ENCODE measurements at places on chromosomes 7 and 10.

GRCh38 chr10:13729586-13730305, 143.0 kb downstream of the PRPF18 start:
- no peak for DNase-seq

GRCh38 chr7:66353547-66353946, 148.4 kb downstream of the TPST1 start:
- DNase-seq = peak; percentile 86

GRCh38 chr10:117271427-117271826, 30.5 kb downstream of the SLC18A2 start:
- DNase-seq = peak; percentile 68

- peak; percentile 37 for DNase-seq
Measured at GRCh38 chr7:149369497-149369896, 91.4 kb downstream of the ZNF777 start.

- no peak for DNase-seq
Measured at GRCh38 chr10:104640339-104641186, 527 bp upstream of the SORCS3 start.

DNA sequence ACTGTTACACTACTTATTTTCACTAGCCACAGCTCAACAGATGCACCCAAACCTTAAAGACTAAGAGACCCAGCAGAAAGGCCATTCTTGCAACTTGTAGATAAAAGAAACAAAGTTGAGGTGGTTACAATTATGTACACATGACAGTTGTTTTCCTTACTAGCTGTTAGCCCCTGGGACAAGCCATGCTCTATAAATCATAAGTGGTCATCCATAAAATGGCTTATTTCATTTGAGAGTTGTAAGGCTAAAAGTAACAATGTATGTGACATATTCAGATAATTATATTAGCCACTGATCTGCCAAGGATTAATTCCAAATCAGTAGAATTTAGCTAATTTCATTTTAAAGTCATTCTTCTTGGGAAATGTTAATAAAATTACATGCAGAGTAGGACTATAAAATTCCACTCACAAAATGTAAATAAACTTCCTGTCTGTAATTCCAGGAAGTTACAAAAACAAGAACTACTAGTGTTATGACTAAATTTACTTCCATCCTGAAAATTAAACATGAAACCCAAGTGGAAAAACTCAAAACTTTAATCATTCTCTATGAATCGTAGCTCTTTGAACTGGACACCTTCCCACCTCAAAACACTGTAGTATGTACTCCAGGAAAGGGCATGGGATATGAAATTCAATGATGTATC, 13.3 kb downstream of the SLC37A3 start:
- DNase-seq = no peak

GRCh38 chr7:94396037-94396431, 1.3 kb downstream of the COL1A2 start:
- no peak for DNase-seq

- no peak for DNase-seq
Measured at GRCh38 chr10:75773231-75773780, 341.9 kb downstream of the LRMDA start.

DNA sequence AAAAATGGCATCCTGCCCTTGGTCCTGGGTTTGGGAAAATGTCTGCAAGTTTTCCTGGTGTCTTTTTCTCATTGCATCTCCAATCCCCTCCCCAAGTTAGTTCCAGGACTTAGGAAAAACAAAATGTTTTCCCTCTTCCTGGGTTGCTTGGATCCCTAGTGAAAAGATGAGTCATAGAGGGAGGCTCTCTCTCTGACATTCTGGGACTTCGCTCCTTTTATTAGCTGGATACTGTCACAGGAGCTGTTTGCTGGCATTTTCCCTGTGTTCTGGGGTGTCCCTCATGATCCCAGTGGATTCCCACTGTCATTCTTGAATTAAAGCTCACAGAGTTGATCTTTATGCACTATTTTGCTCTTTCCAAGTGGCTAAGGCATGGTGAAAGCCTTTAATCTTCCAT, 316.4 kb upstream of the MBL2 start:
- DNase-seq = no peak

DNA sequence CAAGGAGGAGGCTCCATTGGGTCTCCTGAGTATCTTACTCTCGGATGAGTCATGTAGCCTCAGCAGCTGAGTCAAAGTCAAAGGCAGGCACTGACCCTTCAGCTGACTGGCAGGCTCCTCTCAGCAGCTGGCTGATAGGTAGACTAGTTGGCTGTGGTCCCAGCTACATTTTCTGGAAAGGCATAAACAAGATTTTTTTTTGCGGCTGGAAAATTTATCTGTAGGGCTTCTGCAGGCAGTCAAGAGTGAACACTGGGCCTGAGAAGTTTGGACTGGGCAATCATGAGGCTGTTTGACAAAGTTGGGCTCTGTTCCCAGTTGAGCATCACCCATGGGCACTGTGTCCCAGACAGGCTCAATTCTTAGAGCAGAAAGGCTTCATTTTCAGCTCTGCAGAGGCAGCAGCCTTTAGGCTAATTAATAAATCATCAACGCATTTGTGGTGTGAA, 796.2 kb downstream of the CCSER2 start:
- DNase-seq = no peak

- no peak for DNase-seq
Measured at GRCh38 chr10:51733057-51733456, 33.7 kb upstream of the CSTF2T start.

DNA sequence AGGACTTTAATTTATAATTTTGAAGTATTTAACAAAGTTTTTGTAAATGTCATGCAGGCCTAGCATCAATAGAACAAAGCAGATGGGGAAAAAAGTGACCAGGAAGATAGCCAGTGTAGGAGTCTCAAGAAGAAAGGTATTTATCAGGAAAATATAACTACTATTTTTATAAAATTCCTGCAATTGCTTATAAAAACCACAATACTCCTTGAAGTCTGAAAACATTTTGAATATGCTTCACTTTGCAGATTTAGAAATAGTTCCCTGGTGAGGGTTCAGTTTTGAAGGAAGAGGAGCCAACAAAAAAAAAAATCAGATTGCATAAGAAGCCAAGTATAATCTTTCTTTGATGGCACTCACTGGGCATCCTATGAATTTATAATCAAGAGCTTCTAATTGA, 34.1 kb downstream of the MTERF1 start:
- DNase-seq = no peak

DNA sequence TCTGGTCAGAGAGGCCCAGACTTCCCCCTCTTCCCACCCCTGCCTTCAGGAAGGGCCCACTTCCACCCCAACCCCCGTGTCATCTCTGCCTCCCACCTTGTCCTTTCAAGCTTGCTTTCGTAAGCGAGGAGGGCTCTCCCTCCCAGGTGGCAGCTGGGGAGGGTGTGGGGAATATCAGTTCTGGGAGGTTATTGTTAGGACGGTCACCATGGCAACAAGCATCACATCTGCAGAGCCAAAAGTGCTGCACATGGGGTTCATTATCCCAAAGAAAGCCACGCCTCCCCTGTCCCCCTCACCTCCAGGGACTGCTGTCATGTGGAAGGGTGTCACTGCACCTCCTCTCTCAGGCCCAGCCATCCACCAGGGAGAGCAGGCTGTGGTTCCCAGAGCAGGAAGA, 2.6 kb upstream of the CAMK2B start:
- no peak for DNase-seq

GRCh38 chr7:99005776-99006175, 127.4 kb downstream of the TRRAP start:
- no peak for DNase-seq

- DNase-seq = no peak
Measured at GRCh38 chr7:114932991-114933390, 11.1 kb downstream of the MDFIC start.

DNA sequence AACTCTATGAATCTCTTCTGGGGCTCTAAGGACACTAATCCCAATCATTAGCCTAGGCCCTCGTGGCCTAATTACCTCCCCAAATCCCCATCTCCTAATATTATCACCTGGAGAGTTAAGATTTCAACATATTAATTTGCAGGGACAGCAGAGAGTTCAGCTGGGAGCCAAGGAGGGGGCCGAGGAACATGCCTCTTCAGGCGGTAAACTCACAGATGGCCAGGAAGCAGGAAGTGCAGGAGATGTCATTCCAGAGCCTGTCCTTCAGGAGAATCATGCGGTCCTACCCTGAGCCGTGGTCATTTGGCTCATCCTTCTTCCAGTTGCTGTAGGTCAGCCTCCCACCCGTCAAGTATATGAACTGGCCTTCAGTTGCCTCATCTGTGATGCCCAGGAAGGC, 21.9 kb upstream of the SFTPA2 start:
- no peak for DNase-seq

GRCh38 chr7:123230147-123230546, 30.4 kb upstream of the SLC13A1 start:
- DNase-seq = no peak

- no peak for DNase-seq
Measured at GRCh38 chr10:129274748-129275474, 192.1 kb upstream of the MGMT start.

DNA sequence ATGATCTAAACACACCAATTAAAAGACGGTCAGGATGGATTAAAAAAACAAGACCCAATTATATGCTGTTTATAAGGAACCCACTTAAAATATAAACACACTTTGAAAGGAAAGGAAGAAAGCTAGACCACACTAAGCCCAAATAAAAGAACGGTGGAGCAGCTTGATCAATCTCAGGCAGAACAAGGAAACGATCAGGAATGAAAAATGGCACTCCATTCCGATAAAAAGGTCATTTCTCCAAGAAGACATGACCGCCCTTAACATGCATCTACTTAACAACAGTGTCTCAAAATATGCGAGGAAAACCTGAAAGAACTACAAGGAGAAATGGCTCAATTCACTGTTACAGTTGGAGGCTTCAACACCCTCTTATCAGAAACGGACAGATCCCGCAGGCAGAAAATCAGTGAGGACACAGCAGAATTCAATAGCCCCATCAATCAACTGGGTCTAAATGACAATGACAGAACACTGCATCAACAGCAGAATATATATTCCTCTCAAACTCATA, 210.0 kb downstream of the MAD1L1 start:
- DNase-seq = no peak

- no peak for DNase-seq
Measured at GRCh38 chr7:46207931-46208634, 287.0 kb upstream of the IGFBP3 start.

All from mammary epithelial cell (primary cell).